ENCODE measurements at places on chromosomes 2 and 18.

- no peak for DNase-seq
Measured at GRCh38 chr2:208654056-208654455, 247.5 kb downstream of the PTH2R start.

GRCh38 chr2:138622613-138623012, 121.0 kb downstream of the SPOPL start:
- DNase-seq = no peak

DNA sequence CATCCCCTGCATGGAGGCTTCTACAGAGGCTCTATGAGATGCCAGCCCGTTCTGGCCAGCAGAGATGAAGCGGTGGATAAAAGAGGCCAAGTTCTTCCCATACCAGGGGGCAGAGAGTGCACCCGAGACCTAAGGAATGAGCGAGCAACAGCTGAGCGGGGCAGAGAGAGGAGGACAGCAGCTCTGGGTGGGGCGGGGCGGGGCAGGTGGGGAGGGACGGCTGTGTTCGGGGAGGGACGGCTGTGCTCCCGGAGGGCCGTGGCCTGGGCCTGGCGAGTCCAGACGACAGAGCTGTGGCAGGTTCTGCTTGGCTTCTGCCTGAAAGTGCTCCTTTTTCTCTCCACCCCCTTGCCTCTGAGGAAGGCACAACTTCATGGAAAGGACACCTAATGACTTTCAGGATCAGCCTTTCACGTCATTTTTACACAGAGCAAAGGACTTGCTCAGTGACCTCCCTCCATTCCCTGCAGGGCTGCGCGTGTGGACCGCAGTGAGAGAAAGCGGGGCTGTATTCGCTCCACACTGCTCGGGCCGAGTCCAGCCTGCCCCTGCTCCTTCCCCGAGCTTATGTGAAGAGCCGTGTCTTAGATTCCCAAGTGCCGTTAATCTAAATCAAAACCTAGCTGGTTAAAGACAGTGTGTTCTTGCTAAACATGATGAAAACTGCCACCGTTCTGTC, 232.9 kb downstream of the HDAC4 start:
- no peak for DNase-seq

GRCh38 chr2:74511104-74511989, 2.9 kb upstream of the TLX2 start:
- no peak for DNase-seq

DNA sequence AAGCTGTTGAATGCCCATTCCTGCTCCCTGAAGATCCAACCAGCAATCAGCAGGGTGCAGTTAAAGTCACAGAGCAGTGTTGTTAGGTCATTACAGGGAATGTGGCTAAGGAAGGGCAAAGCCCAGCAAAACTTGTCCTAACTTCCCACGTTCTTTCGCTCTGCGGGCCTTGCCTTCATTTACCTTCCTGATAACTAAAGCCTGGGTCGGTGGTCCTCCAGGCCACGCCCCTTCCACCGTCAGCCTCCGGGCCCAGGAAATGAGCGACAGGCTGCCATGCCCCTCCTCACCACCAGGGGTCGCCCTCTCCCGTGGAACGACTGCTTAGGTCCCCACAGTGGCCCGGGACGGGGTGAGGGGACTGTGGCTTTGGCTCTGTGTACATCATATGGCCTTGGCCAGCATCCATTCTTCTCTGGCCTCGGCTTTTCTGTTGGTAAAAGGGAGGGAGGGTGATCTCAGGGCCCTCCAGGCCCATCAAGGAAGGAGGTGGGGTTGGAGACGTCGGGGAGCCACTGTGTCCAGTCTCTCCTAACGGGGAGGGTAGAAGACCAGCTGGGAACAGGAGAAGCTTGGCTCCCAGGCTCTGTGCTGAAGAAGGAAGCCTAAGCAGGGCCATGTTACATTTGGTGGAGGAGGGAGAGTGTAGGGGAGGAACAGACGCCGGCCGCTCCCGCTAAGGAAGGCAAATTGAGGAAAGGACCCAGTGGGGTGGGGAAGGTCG, 2.2 kb downstream of the SH2D6 start:
- no peak for DNase-seq

- no peak for DNase-seq
Measured at GRCh38 chr2:1137913-1138391, 187.3 kb downstream of the SNTG2 start.

DNA sequence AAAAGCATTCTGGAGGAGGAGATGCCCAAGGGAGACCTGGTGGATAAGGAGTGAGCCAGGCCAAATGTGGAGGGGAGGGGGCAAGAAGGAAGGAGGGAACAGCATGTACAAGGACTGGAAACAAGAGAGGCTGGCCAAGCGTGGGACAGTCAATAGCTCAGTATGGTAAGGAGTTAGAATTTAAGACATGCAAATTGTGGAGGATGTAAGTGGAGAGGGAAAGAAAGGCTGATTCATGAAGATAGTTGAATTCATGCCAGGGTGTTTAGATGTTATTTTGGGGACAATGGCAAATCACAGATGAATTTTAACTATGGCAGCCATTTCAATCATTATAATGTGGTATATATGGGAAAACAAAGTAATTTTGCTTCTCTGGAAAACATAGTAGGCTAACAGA, 462.3 kb downstream of the MEIS1 start:
- no peak for DNase-seq

DNA sequence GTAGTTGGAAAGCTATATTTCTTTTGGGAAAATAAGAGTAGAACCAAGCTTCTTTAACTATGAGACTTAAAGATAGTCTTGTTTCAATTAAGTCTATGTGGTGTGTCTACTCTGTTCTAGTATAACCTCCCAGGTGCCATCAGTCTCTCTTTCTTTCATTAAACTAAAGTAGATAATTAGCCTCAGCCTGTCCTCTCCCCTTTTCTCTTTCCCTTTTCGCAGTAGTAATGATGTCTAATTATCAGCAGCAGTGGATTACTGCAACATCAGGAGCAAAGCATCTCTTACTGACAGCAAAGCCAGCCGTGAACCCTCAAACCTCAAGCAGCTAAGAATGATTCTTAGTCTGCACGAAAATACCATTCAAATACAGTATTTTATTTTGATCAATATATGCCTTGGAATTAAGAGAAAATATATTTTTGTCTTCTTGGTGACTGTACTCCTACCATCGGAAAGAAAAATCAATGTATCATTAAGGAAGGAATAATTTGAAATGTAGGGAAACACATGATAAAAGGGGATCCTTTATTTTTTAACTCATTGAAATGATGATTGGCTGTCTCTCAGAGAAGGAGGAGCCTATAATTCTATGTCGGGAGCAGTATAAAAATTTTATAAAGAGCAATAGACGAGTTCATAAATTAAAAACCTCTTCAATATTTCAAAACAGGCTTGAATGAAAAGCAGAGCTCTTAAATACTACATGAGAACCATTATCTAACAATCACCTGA, 4.5 kb downstream of the NOL4 start:
- DNase-seq = no peak

- DNase-seq = no peak
Measured at GRCh38 chr18:79975985-79976680, 11.7 kb downstream of the HSBP1L1 start.

DNA sequence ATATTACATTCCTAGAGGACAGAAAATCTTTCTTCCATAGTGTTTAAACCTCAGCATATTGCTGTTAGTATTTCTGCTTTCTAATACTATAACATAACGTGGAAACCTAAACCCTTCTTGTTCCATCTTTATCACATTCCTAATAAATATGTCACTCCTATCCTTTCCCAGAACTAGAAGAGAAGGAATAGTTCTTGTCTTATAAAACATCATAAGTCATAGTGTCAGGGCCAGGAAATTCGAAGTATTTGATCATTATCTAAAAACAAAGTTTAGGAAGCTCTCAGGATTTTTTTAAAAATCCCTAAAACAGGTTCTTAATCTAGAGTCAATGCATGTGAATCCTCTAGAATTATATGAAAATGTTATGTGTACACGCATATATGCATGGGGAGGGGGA, 2.0 kb downstream of the NHEJ1 start:
- no peak for DNase-seq

GRCh38 chr2:238427435-238428162, 872 bp downstream of the ASB1 start:
- no peak for DNase-seq

- no peak for DNase-seq
Measured at GRCh38 chr2:70960833-70961647, 17.4 kb upstream of the ANKRD53 start.

DNA sequence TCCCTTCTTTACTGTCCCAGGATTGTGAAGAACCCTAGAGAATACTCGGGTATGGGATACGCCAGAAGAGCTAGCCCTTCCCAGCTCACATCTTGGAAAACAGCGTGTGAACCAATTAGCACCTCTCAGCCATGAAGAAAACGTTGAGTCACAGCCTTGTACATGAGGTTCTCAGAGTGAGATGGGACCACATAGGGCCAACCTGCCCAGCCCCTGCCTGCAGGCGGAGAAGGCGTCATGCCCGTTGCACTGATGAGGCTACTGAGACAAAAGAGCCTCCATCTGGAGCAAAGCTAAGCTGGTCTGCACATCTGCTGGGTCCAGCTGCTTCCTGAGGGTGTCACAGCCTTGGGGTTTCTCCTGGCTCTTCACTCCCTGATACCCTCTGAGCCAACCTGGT, 92.2 kb downstream of the LBH start:
- no peak for DNase-seq

DNA sequence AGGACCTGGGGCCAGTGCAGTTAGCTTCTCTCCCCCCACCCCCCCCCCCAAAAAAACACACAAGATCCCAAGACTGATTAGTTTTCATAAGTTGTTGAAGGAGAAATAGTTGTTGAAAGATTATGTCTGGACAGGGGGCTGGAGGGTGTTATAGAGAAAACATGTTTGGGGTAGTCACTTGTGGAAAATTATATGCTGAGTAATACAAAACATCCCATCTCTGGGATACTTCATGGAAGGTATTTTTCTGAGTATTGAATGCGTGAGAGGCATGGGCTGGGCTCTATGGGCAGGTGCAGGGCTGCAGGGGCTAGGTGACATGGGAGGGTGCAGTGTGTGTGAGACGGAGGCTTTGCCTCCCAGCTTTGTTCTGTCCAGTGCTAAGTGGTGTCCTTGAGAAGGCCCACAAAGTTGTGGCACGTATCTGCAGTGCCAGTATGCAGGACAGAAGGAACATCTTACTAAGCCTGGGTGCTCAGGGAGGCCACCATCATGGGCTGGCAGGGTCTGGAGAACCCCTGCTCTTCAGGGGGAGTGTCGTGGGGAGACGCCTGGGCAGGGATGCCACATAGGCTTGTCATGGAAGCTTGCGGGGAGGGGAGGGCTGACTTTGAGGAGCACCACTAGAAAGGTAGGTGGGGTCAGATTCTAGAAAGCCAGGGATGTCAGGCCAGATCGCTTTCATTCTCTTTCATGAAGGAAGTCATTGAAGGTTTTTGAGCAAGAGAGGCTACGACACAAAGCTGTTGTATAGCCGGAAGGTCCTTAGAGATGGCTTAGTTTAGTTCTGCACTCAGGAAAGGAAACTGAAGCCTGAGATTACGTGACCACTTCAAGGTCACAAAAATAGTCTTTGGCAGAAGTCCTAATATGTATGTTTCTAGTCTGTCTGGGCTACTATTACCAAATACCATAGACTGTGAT, 232.0 kb downstream of the LDLRAD4 start:
- DNase-seq = no peak

DNA sequence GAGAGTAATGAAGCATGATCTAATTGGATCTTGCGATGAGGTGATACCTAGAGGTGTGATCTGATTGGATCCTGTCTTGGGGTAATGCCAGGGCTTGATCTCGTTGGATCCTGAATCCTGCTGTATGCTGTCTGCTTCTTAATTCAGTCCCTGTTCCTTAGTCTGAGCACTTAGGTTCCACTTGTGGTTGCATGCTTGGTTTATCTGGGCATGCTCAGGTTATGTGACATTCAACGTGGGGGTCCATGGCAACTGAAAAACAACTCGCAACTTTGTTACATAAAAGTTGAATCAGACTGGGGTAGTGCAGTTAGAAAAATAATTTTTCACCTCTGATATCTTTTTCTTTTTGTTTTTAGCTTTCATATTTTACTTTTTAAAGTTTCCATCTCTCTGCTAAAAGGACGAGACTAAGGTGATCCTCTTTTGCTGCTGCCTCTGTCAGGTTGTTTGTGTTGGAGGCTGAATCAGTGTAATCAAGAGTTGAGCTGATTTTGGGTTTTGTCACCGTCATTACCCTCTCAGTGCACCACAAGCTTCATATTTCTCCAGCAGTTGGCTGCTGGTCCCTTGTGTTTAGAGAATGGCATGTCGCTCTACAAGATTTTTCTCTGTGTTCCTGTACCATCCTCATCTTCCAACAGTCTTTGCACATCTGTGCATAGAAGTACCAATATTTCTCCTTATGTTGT, 67.9 kb downstream of the NCOA1 start:
- no peak for DNase-seq

DNA sequence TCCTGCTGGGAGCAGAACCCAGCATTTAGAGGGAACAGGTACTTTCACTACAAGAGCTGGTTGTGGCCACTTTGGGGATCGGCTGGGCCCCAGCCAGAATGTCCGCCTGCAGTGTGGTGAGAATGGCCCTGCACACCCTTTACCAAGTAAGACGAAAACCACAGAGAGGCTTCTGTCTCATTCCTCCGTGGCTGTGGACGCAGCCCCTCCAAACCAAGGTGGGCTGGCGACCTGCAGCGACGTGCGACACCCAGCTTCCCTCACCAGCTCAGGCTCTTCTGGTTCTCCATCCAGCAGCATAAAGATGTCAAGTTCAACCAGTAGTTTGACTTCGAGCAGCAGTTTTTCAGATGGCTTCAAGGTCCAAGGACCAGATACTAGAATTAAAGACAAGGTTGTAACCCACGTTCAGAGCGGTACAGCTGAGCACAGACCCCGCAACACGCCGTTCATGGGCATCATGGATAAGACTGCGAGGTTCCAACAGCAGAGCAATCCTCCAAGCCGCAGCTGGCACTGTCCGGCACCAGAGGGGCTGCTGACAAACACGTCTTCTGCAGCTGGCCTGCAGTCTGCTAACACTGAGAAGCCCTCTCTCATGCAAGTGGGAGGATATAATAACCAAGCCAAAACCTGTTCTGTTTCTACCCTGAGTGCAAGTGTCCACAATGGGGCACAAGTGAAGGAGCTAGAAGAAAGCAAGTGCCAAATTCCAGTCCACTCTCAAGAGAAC, 56.2 kb downstream of the WDSUB1 start:
- DNase-seq = no peak

DNA sequence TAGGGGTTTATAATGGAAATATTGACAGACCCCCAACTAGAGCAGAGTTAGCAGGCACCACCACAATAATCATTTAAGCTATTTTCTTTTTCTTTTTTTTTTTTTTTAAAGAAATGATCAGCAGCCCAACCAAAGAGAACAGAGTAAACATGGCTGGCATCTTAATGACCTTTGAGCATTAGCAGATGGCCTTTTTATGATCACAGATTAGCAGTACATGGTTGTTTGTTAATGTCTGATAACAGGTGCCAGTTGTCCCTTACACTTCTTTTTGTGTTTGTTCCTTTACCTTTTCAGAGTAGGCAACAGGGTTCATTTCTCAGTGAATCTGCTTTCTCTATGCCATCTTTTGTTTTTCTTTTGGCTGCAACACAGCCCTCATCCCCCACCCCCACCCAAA, 747.0 kb downstream of the BCL11A start:
- no peak for DNase-seq

- DNase-seq = no peak
Measured at GRCh38 chr2:164697688-164698461, 76.6 kb upstream of the GRB14 start.

GRCh38 chr2:170229125-170229524, 51.2 kb downstream of the MYO3B start:
- no peak for DNase-seq

- no peak for DNase-seq
Measured at GRCh38 chr2:234164493-234165413, 114.3 kb downstream of the SPP2 start.
